ENCODE measurements at places on chromosomes 1 and 21.

- DNase-seq, result no peak
Observed at GRCh38 chr21:39373634-39374033, 24.7 kb upstream of the HMGN1 start.

GRCh38 chr1:1680031-1680911 lies 12.3 kb downstream of the SLC35E2B start:
- DNase-seq, result no peak

- no peak for DNase-seq
Observed at GRCh38 chr1:100304921-100305320, 38.9 kb downstream of the RTCA start.

DNA sequence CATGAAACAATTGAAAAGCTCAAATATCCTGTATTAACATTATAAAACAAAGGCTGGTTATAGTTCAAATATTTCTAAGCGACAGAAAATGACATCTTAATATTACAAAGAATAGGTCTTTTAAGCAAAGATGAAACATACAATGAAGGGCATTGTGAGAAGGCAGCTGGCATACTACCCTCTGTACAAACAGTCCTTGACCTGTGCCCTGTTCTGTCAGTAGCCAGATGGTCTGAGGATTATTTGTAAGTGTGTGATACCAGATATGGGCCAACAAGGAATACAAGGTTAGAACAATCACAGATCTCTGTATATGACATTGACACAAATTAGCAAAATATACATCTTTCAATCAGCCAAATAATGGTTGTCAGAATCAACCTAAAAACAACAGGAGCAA lies 1350.4 kb downstream of the AMY1C start:
- DNase-seq, result no peak

GRCh38 chr1:232305050-232305449 lies 324.9 kb downstream of the SIPA1L2 start:
- no peak for DNase-seq

- no peak for DNase-seq
Observed at GRCh38 chr1:1730870-1731269, 6.7 kb upstream of the CDK11A start.

- peak; percentile 46 for DNase-seq
Observed at GRCh38 chr1:218557731-218558130, 212.6 kb downstream of the TGFB2 start.

GRCh38 chr1:169793730-169794129 lies 977 bp downstream of the METTL18 start:
- DNase-seq, result no peak

- DNase-seq, result no peak
Observed at GRCh38 chr1:172973424-172973823, 77.3 kb downstream of the TNFSF18 start.

GRCh38 chr21:14602382-14602958 lies 56.4 kb upstream of the SAMSN1 start:
- DNase-seq, result no peak

DNA sequence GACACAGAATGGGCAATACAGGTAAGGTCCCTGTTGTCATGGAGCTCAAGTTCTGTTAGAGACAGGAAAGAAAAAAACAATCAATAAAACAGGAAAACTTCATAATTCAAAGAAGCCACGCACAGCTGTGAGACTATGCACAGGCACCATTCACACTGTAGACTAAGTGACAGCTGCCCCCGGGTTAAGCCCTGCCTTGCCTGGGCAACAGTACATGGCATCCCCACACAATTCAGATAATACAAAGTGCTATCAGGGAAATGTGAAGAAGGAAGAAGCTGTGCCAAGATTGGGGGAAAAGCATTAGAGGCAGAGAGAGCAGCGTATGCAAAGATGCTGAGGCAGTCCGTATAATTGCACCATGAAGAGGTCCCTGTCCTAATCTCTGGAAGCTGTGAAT lies 9.0 kb upstream of the KCNE2 start:
- no peak for DNase-seq

DNA sequence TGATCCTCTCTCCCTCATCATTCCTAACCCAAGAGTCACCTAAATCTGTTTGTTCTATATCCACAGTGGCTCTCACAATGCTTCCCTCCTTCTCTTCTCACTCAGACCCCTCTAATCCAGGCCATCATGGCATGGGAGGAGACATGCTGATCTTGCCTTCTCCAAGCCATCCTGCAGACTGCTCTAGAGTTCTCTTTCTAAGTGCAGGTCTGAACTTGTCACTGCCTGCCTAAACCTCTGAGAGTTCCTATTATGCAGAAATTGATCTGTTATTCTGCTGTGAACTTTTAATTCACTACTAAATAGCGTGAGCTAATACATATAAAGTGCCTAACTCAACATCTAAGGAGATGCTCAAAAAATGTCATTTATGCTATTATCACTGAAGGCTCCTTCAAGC lies 26.8 kb downstream of the LAMC2 start:
- no peak for DNase-seq

DNA sequence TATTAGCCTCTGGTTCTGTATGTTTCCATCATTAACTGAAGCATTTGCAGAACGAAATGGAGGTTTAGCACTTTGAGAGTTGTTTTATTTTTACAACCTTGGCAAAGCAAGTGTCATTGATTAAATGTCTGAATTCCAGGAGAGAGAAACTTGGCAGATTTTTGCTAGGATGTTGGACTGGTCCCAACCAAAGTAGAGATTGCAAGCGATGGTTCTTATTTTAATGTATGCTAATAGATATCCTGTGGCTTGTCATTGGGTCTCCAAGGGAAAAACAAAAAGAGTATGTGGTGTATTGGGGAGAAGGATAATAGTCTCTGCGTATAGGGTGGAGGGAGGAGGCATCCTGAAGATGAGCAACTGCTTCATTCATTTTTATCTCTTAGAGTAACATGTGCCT lies 457.2 kb upstream of the RUNX1 start:
- no peak for DNase-seq

- DNase-seq, result no peak
Observed at GRCh38 chr1:180672105-180672504, 40.3 kb downstream of the XPR1 start.

DNA sequence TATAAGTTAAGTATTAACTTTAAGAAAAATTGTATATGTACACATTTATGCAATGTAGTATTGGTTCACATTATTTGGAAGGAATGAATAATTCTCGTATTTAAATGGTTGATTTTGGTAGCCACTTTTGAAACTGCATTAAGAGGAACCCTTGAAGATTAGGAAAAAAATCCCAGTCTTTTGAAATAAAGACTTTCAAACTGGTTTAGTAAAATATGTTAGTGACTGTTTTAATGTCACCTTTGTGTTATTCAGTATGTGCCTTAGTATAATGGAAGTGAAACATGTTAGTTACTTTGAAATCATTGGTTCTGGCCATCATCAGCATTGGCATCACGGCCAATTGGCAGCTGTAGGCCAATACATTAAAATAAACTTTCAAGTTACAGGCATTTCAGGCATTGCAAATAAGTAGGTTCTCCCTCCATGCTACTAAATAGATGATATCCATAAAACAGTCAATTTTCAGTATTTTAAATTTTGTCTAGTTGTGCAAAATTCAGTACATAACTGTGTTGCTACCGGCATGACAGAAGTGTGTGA lies 4.4 kb downstream of the MIER1 start:
- DNase-seq, result no peak

DNA sequence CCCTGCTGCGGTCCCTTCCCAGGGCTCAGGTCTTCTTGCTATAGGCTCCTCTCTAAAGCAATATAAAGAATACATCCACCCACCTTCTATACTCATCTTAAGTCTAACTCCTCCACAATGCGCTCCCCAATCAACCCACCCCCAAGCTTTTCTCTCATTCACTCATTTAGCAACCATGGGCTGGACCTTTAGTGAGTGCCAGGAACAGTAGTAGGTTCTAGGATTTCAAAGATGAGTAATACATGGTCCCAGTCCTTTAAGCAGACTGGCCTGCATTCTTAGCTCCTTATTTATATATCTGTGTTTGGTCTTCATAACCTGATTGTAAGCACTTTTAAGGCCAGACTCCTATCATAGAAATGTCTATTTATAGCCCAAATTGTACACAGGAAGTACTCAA lies 5.9 kb downstream of the CAMK1G start:
- DNase-seq, result no peak

GRCh38 chr1:21902026-21903012 lies 34.8 kb downstream of the HSPG2 start:
- DNase-seq, result no peak

- DNase-seq, result no peak
Observed at GRCh38 chr1:67532452-67533216, 102.4 kb upstream of the SERBP1 start.

DNA sequence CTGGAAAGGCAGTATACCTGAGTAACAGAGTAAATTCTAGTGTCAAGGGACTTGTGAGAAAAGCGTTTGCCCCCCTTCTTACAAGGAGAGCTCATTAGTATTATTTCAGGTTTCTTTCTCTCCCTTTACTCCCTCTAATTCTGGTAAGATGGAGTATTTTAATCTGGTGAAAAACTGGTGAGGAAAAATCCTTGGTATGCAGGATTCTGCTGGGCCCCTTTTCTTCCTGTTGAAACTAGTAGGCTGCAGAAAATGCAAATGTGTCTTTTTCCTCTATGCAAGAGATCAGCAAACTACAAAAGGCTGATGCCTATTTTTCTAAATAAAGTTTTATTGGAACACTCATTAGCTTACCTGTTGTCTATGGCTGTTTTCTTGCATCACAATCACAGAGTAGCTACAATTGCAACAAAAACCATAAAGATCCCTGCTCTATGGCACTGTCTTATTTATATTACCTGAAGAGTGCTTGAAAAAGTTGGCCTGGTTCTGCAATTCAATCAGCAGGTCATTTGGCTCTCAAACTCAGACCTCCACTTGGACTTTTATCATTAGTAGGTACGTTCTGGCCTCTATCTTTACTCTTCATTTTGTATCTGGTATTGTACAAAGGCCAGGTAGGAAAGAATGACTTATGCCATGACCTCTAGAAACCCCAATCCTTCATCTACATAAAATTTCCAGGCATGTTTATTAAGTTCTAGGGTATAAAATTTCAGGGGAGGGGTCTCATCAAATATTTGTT lies 109.6 kb downstream of the AKT3 start:
- DNase-seq, result no peak

- DNase-seq, result no peak
Observed at GRCh38 chr21:17455028-17455353, 57.9 kb upstream of the CXADR start.

- DNase-seq, result no peak
Observed at GRCh38 chr1:114286179-114286578, 132.5 kb upstream of the SYT6 start.

DNA sequence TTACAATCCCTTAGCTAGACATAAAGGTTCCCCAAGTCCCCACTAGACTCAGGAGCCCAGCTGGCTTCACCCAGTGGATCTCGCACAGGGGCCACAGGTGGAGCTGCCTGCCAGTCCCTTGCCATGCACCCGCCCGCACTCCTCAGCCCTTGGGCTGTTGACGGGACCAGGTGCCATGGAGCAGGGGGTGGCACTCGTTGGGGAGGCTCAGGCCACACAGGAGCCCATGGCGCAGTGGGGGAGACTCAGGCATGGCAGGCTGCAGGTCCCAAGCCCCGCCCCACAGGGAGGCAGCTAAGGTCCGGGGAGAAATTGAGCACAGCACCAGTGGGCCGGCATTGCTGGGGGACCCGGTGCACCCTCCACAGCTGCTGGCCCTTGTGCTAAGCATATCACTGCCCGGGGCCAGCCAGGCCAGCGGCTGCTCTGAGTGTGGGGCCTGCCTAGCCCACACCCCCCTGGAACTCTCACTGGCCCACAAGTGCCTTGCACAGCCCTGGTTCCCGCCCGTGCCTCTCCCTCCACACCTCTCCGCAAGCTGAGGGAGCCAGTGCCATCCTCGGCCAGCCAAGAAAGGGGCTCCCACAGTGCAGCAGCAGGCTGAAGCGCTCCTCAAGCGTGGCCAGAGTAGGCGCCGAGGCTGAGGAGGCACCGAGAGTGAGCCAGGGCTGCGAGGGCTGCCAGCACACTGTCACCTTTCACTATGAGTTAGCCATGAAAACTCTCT lies 117.8 kb downstream of the LIPI start:
- no peak for DNase-seq

DNA sequence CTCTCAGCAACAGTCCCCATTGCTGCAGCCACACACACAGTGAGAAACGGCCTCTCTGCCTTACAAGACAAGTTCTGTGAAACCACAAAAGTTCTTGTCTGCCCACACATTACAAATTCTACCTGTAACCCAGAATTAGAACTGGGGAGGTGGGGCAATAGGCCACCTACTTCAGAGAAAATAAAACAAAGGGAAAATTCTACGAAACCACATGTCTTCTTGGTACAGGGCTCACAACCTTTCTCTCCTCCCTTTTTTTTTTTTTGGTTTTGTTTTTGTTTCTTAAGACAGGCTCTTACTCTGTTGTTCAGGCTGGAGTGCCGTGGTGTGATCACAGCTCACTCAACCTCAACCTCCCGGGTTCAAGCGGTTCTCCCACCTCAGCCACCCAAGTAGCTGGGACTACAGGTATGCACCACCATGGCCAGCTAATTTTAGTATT lies 30.2 kb downstream of the LPAR3 start:
- no peak for DNase-seq

DNA sequence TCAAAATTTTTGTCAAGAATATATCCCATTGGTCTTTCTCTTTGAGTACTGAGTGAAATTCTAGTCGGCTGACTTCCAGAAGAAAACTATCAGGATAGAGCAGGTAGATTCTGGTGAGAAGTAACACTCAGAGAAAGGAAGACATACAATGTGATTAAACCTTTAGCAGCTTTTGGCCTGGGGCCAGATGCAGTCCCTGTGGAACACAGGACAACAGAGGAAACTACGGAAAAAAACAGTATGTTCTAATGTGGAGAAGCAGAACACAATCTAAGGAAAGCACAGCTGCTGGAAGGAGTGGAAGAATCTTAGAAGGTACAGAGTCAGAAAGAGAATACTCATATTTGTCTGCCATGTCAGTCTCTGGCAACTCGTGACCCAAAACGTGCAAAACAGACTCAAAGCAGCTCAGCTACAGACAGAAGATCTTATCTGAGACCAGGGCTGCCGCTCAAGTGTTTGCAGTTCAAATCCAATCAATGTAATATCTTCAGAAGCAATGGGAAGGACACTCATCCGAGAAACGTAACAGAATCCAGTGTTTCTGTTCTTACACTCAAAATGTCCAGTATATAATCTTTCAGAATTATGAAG lies 283.8 kb downstream of the MRPL39 start:
- DNase-seq, result no peak

DNA sequence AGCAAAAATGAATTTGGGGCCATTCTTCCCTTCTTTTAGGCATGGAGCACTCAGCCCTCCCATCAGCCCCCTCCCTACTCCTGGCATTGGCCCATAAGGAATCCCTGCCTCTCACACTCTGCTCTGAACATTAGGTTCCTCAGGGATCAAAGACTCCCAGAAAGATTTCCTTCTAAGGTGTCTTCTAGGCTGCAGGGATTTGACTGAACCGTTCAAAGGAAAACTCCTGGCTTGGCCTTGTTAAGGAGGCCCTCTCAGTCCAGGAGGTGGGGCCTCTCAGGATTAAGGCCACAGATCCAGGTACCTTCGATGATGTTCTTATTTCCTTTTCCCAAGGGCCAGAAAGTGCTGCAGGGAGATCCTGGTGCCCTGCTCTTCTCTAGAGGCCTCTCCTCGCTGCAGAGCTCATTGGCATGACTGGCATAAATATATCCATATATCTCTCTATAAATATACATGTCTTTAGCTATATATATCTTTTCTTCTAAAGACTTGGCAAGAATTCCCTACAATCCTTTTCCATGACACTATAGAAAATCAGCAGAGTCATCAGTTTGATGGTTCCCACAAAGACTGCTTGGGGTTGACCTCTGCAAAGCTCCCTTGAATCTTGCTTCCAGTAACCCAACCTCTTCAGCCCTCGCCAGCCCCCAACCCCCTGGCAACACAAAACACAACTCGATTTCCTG lies 59.1 kb downstream of the PLXNA2 start:
- no peak for DNase-seq

- no peak for DNase-seq
Observed at GRCh38 chr1:951364-951763, 7.7 kb downstream of the NOC2L start.

GRCh38 chr1:30377230-30378002 lies 346.0 kb downstream of the MATN1 start:
- DNase-seq, result no peak
